CD4-positive, CD25-positive, alpha-beta regulatory T cell (primary cell): ENCODE measurements at places on chromosomes 12 and 14.

DNA sequence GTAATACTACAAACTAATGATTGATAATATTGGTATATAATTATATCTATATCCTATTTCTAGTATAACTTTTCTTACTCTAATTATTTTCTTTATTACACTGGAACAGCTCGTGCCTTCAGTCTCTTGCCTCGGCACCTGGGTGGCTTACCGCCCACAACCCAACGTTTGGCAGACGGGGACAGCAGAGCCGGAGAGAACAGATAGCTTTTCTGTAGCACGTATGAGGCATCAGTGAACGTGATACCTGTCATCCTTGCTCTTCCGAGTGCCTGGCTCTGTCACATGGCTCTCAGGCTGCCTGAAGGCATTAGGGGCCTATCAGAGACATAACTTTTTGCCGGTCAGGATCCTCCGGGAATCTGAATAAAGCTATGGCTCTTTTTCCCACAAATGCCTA is 5.5 kb downstream of the PUS1 start:
- H3K36me3 ChIP-seq = peaks cover 49% of the 10 kb centered on the region
- no peak for DNase-seq
- no peaks in the 10 kb centered on the region for H3K27me3 ChIP-seq
- H3K27ac ChIP-seq = no peak overlapping the region
- H3K4me1 ChIP-seq = peaks cover 10% of the 10 kb centered on the region
- H3K4me3 ChIP-seq = no peak overlapping the region

GRCh38 chr14:48914921-48915320 is 671.3 kb downstream of the RPS29 start:
- no peaks in the 10 kb centered on the region for H3K36me3 ChIP-seq
- no peaks in the 10 kb centered on the region for H3K4me1 ChIP-seq
- no peak overlapping the region for H3K27ac ChIP-seq
- H3K4me3 ChIP-seq = no peak overlapping the region
- no peak for DNase-seq

- H3K4me1 ChIP-seq = peaks cover 5% of the 10 kb centered on the region
- H3K27me3 ChIP-seq = no peaks in the 10 kb centered on the region
- no peak overlapping the region for H3K27ac ChIP-seq
- DNase-seq = no peak
Observed at GRCh38 chr12:96247563-96247962, 53.4 kb downstream of the ELK3 start.

- H3K27me3 ChIP-seq = peaks cover 44% of the 10 kb centered on the region
- no peak overlapping the region for H3K27ac ChIP-seq
- H3K4me3 ChIP-seq = no peak overlapping the region
- no peaks in the 10 kb centered on the region for H3K4me1 ChIP-seq
- no peaks in the 10 kb centered on the region for H3K36me3 ChIP-seq
Observed at GRCh38 chr12:57539-57938, 9.0 kb upstream of the IQSEC3 start.

GRCh38 chr12:127113945-127114344 is 1153.0 kb upstream of the TMEM132C start:
- no peaks in the 10 kb centered on the region for H3K36me3 ChIP-seq
- no peak for DNase-seq
- no peaks in the 10 kb centered on the region for H3K4me1 ChIP-seq
- no peak overlapping the region for H3K27ac ChIP-seq

DNA sequence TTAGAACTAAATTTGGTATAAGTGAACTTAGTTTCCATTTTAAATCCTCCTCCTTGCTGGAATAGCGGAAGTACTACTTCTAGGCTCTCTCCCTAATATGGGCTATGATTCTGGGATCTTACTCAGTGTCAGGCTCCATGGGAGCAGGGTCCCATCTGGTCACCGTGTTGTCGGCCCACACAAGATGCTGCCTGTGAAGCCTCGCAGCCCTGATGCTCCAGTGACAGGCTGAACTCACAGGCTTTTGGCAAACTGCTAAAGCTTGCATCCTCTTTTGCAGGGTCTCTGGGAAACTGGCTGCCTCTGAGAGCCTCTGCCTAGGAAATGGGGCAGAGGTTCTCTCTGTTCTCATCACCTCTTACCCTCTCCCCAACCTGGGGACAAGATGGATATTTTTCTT is 88.4 kb downstream of the RPAP3 start:
- no peak overlapping the region for H3K27ac ChIP-seq
- DNase-seq = no peak
- H3K4me1 ChIP-seq = no peaks in the 10 kb centered on the region
- no peaks in the 10 kb centered on the region for H3K27me3 ChIP-seq
- peaks cover 4% of the 10 kb centered on the region for H3K36me3 ChIP-seq
- no peak overlapping the region for H3K4me3 ChIP-seq
